GM13977 (cell line): ENCODE measurements at places on chromosomes 6 and 20.

DNA sequence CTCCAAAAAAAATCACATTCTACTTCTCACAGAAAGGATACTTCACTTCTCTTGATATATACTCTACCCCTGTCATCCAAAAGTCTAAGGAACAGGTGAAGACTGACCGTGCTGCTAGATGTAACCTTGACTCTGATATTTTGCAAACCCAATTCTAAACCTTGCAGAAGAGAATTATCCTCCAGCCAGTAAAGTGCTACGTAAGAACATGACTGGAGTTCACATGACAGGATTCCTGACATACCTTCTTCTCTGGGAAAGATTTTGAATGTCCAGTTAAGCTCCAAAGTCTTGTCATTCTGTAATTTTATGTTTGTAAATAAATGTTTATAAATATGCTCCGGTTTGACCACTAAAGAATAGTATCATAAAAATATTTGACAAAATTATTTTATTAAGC is 35.8 kb downstream of the BTBD9 start:
- DNase-seq: no peak

GRCh38 chr6:149545754-149546471 is at the start of gene PPIL4:
Gene PPIL4 (minus strand): TSS chr6:149546043. CDS start chr6:149546005, 38 bp downstream.
- peak; percentile 90 for DNase-seq

- peak; percentile 32 for DNase-seq
Measured at GRCh38 chr20:34037121-34037520, 43.4 kb downstream of the RALY start.

DNA sequence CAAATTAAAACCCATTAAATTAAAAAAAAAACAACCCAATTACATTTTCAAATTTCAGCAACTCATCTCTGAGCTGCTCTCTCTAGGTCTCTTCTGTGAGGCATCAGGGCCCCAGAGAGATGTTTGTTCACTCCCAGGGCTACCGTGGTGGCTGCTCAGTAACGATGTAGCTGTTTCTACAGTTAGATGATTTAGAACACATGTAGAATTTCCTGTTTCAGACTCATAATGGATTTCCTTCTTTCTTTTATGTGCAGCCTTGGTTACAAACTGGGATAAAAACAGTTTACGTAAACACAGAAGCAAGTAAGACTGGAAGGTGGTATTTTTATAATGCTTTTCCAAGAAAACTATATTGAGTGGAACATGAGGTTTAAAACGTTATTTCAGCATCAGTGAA is 116.1 kb upstream of the CCN2 start:
- DNase-seq: no peak

DNA sequence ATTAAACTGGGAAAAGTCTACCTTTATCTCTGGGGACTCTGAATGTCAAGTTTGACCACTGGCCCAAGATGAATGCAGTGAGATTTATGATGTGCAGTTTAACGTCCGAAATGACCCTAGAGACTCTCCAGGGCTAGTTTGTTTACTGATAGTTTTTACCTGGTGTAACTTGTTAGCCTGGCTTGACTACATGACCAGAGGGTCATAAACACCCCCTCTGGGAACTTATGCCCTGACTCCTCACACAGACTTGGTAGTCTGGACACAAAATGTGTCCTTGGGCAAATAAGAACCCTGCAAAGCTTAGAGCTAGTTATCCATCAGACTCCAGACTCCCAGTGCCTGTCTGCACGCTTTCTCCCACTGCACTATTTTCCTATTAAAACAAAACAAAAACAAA is 606.5 kb downstream of the HACE1 start:
- DNase-seq: no peak

DNA sequence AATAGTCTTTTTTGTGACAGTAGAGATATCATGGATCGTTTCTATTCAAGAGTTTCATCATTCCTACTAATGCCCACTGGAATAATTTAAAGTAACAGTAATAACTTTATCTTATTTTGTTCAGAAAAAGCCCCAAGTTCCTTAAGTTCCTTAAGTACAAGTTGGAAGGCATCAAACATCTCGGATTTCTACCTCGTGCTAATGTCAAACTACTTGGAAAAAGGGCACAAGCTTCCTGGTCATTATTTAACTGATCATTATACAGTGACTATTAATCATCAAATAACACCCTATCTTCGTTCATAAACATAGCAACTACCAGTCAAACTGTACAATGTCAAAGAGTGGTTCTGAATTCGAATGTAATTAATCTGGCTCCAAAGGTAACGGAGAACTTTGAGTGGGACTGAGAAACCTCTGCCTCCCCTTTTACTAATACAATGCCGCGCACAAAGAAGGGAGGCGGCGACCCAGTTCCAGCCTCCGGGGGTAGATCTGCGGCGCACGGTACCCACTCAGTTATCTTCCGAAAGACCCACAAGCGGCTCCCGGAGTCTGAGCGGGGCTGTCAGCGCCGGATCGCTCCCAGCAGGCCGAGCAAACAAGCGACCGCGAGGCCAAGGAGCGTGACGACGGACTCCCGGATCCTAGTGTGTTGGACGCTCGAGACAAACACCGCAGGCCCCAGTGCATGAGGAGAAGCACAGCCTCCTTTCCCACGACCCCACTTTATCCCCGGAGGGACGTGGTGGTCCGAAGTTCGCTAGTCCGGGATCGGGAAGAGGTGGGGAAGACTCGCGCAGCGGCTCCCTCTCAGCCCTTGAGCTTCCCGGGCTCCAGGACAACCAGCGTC is 716 bp downstream of the SHPRH start:
- peak; percentile 32 for DNase-seq

- no peak for DNase-seq
Measured at GRCh38 chr6:147660334-147661311, 152.1 kb downstream of the SAMD5 start.

- no peak for DNase-seq
Measured at GRCh38 chr20:47691625-47692024, 93.7 kb downstream of the SULF2 start.

- no peak for DNase-seq
Measured at GRCh38 chr6:23395381-23395780, 730.6 kb upstream of the NRSN1 start.

- no peak for DNase-seq
Measured at GRCh38 chr6:2197984-2198383, 47.4 kb downstream of the GMDS start.

GRCh38 chr6:51495096-51495495 is 592.3 kb downstream of the PKHD1 start:
- no peak for DNase-seq

- no peak for DNase-seq
Measured at GRCh38 chr6:107579456-107580056, 89.6 kb downstream of the SOBP start.

- DNase-seq: no peak
Measured at GRCh38 chr20:3707508-3707899, 4.9 kb downstream of the SIGLEC1 start.

GRCh38 chr6:108123946-108124345 is 41.9 kb upstream of the NR2E1 start:
- no peak for DNase-seq
